Activated CD4-positive, alpha-beta T cell treated with anti-CD3 and anti-CD28 coated beads for 48 hours (primary cell): ENCODE measurements at places on chromosomes 5 and 9.

DNA sequence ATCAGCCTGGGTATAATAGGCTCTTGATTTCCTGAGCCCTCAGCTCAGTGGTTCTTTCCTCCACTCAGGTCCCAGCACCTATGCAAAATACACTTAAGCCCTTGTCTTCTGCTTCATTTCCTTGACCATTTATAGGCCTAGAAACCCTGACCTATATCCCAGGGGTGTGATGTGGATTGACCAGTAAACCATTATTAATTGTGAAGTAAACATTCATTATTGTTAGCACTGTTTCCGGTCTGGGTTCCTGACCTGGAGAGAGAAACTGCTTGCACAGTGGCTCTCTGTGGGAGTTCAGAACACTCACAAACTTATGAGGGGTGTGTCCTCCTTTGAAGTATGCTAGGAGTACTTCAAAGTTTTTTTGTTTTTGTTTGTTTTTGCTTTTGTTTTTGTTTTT is 19.6 kb upstream of the TOMM5 start:
- no peak for DNase-seq

DNA sequence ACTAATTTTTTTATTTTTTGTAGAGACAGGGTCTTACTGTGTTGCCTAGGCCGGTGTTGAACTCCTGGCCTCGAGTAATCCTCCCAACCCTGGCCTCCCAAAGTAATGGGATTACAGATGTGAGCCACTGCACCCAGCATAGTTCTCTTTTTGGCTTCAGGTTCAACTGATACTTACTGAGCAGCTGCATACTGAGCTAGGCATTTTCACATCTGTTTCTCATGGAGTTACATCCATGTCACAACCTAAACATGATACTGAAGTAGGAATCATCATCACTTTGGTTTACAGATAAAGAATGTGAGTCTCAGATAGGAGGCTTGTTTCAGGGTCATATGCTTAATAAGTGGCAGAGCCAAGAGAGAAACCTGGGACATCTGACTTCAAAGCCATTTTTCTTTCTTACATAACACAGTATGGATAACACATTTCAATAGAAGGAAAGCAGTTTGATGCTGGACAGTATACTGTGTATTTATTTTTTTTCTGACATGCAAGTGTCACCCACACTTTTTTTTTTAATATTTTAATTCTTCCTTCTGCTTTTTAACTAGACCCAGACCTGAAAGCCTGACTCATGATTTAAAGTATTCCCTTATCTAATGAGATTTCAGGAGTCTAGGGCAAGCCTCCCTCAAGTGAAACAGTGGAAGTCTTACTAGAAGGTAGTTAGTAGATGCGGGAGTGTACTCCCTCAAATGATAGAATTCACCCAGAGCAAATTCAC is 90.8 kb downstream of the HACD4 start:
- no peak for DNase-seq

DNA sequence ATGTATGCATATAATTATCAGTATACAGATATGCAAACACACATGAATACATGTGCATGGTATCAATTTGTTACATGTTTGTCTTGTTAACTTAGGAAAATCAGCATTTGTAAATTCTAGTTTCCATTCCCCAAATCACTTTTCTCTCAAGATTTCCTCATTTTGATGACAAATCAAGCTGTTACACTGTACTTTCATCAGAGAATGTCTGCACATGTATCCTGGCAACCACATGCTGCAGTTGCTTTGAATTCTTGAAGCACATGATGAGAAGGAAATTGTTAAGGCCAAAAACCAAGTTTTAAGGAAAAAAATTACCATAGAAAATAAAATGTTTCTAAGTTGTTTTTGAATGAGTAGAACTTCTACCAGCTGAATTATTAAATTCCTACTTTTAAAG is 1834.5 kb downstream of the EFNA5 start:
- no peak for DNase-seq

DNA sequence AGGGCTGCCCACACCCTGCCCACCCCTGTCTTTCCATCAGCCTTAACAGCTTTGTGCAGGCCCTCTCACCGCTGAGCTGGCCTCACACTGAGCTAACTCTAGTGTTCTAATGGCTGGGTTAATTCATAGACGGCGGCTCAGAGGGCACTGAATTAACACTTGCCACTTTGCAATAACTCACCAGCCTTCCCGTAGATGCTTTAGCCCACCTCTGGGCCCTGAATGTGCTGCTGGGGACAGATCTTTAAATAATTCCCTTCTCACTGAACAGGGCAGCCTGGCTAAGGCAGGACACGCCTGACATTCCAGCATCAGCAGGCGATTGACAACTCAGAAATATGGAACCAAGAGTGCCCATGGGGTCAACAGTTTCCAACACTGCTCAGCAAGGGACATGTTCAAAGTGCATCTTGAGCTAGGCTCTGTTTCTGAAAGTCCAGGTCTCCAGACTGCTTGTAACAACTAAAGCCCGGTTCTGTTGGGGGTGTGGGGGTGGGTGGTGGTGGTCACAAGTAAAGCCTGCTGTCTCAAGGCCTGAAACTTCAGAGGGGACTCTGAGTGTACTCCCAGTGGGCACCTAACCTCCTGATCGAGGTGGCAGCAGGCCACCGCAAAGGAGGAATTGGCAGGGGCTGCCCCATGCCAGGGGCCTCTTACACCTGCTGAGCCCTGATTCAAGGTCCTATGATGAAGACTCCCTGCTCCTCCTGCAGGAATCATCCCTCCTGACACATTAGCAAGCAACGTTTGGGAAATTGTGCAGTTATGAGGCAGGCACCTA is 248.3 kb downstream of the FSTL4 start:
- no peak for DNase-seq

- DNase-seq, result no peak
Observed at GRCh38 chr5:91490316-91490715, 107.2 kb upstream of the ARRDC3 start.

GRCh38 chr5:137078171-137078665 is 420.9 kb downstream of the SPOCK1 start:
- DNase-seq, result no peak

GRCh38 chr5:167633931-167634341 is 657.5 kb upstream of the WWC1 start:
- no peak for DNase-seq

DNA sequence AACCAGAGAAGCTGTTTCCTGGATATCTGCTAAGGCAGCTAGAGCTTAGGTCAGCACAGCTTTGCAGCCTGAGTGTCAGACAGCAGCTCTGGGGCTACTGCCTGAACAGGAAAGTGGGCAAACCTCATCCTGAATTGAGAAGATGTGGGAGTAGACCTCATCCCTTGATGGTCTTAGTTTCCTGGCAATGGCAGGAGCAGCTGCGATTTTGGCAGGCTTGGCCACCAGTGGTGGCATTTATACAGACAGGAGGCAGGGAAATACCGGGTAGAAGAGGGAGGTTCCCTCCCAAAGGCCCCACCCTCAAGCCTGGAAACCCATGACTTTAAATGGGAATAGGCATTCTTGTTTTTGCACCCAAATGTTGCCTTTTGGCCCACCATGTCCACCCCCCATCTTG is 69.7 kb downstream of the LIX1 start:
- no peak for DNase-seq

DNA sequence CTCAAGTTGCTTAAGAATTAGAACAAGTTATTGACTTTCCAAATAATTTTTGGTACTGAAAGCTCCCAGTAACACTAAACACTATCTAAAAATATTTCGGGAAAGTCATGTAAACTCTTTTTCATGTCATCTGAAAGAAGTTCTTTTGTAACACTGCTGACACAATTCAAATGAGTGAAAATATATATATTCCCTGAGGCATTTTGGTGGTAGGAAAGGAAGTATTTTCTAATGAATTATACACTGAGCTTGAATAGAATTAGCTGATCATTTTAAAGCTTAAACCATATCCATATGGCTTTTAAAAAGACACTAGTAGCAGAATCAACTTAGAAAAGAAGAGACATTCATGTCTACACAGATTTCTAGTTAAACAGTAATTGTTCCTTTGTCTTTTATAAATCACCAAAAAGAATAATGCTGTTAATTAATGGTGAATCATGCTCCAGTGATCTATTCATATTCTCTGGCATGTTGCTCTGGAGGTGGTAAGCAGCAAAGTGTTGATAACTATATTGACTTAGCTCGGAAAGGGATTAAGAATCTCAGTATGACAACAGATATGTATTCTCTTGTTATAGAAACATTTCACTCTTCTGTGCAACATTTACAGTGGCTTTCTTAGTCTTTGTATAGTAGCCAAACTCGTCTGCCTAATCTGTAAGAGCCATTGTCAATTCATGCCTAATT is 27.4 kb upstream of the RFX3 start:
- DNase-seq, result no peak

- DNase-seq, result no peak
Observed at GRCh38 chr9:14715102-14715501, 7.4 kb downstream of the CER1 start.

DNA sequence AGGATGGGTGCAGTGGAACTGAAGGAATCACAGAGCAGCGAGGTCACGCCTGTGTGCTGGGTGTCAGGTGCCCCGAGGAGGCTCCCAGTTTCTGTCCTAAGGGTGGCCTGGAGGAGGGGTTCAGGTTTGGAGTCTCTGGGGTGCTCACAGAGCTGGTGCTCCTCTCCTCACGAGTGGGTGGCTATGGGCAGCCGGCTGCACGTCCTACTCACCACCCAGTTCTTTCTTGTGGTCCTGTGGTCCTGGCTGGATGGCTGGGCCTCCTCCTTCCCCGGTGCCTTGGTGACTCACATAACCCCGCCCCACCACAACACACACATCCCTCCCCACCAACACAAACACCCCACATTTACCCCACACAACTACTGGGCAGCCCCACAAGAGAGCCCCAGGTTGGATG is 9.9 kb upstream of the PTGS1 start:
- DNase-seq, result no peak

- DNase-seq, result no peak
Observed at GRCh38 chr5:92222449-92222848, 839.3 kb upstream of the ARRDC3 start.

DNA sequence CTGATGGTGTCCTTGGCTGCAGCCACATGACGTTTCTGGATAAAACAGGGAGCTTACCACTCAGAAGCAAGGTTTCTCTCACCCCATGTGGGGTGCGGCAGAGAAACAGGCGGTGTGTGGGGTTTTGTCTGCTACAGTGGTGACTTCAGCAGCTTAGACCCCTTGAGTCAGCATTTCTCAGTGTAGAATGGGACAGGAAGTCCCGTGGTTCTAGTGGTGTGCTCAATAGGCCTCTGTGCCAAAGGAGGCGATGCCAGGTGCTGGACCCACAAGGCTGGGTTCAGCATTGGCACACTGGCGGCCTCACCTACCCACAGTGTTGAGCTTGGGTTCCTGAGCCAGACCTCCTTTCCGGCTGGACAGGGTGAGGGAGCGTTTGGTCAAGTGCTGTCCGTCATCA is 125.2 kb upstream of the SMIM23 start:
- DNase-seq, result no peak

- DNase-seq, result no peak
Observed at GRCh38 chr5:4896328-4896727, 243.8 kb upstream of the ADAMTS16 start.

DNA sequence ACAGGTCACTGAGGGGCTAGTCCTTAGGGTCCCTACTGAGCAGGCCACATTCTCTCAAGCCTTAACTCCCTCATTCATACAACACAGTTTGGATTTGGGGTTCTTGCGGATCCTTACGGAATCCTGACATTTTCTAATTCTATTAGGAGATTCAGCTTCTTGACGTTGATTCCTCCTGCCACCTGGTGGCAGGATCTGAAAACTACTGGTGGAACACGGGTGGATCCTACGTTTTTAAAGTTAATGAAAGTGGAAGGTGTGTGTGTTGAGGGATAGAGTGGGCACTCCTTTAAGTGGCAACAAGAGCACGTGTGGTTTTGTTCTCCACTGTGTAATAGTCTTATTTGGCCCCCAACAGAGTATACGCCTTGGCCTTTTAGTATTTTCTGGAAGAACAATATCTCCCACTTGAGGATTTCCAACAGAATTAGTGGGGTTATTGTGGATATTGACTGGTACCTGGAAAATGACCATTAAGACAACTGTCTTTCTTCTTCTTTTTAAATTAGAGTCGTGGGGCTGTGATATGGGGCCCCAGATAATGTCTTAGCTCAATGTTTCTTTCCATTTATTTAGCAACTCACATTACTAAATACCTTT is 25.2 kb downstream of the SLC28A3 start:
- peak; percentile 66 for DNase-seq

- DNase-seq, result no peak
Observed at GRCh38 chr5:1325191-1325741, 19.6 kb downstream of the CLPTM1L start.

GRCh38 chr5:60510049-60510448 is 189.9 kb downstream of the DEPDC1B start:
- DNase-seq, result no peak

DNA sequence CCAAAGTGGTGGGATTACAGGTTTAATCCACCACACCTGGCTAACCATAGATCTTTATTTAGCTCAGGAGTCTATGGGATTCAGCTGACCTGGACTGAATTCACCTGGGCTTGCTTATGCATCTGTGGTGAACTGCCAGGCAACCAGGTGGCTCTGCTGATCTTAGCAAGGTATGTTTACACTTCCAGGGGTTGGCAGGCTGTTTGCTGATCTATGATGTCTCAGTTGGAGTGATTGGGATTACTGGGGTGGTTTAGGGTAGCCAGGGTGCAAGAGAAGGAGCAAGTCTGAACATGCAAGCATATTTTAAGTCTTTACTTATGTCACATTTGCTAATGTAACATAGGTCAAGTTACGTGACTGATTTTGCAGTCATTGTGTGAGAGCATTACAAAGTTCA is 63.6 kb upstream of the JAK2 start:
- DNase-seq, result no peak

GRCh38 chr9:7561527-7562080 is 238.0 kb downstream of the DMAC1 start:
- DNase-seq, result no peak

GRCh38 chr9:14131356-14132088 is 182.4 kb downstream of the NFIB start:
- no peak for DNase-seq

GRCh38 chr5:162227075-162227474 is 159.5 kb downstream of the GABRG2 start:
- no peak for DNase-seq

- no peak for DNase-seq
Observed at GRCh38 chr5:138455232-138455930, 9.9 kb upstream of the EGR1 start.

GRCh38 chr5:112986224-112986623 is 9.6 kb downstream of the DCP2 start:
- no peak for DNase-seq
